ENCODE measurements at places on chromosomes 16 and 17.
A peak's percentile ranks its signal among the peaks of the same experiment; 100 is the strongest.

- DNase-seq, result no peak
These were observed at the start of gene CNTNAP4 for GRCh38 chr16:76276745-76277438. CNTNAP4 (plus strand) TSS chr16:76277401; CDS start chr16:76277663, 262 bp downstream.

- DNase-seq, result no peak
These were observed 2.4 kb upstream of the ITGAL start for GRCh38 chr16:30470170-30470512.

- DNase-seq, result no peak
These were observed 49.9 kb upstream of the CDR2 start for GRCh38 chr16:22424161-22424937.

DNA sequence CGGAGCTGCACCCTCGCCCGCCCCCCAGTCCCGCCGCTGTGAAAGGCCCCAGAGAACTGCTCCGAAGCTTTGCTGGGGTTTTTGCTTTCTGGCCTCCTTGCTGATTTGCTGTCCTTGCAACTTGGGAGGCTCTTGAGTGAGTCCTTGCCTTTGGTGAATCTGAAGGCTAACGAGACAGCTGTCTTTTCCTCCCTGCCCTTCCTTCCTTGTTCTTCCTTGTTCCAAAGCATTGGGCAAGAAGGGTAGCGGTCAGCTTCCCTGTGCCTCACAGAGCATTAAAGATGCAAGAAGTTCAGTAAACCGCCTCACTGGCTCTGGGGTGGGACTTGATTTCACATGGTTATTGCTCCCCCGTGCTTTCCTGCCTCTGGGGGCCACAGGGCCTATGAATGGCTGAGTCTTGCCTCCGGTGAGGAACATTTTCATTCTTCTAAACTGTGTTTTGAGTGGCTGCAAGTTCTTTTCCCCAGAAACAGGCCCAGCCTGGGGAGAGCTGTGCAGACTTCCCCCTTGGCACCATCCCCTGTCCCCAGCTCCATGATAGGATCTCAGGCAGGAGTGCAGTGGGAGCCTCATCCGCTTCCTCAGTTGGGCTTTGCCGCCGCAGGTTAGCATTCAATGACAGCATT, 1.4 kb downstream of the YPEL2 start:
- no peak for DNase-seq

- DNase-seq, result no peak
These were observed 136.1 kb downstream of the RAB11FIP4 start for GRCh38 chr17:31527606-31528005.

DNA sequence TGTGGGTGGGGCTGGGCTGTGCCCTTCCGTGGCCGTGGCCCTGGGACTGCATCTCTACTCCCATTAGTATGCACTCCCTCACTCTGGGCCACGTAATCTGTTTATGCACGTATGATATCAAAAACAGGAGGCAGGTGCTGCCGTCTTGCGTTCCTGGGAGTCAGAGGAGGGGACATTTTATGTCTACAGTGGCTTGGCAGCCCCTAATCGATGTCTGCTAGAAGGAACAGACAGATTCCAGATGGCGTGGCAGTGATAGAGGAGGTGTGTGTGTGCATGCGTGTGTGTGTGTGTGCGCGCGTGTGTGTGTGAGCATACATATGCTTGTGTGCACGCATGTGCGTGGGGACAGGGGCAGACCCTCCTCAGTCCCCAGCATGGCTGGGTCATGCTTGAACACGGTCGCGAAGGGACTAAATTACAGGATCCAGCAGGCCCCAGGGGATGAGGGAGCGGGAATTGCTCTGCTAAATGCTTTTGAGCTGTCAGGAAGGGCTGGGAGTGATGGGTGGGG, 44.7 kb downstream of the SREBF1 start:
- DNase-seq, result no peak

- no peak for DNase-seq
These were observed 34.3 kb downstream of the PITPNC1 start for GRCh38 chr17:67411397-67411796.

- no peak for DNase-seq
These were observed 204.2 kb downstream of the PRKCA start for GRCh38 chr17:66506641-66507040.

DNA sequence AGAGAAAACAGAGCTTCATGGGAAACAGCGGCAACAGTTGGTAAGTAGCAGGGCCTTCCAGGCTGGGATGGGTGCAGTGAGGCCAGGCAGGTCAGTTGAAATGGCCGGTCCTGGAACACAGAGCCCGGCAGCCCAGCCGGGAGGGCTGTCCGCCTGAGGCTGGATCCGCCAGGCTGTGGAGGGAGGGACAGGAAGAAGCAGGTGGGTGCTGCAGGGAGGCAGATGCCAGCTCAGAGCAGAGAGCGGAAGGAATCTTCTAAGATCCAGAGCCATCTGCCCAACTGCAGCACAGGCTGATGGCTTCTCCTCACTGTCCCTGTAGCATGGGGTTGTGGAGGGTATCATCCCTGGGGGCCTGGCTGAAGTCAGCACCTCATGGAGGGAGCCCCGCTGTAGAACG, 599 bp downstream of the RNF112 start:
- DNase-seq, result no peak

DNA sequence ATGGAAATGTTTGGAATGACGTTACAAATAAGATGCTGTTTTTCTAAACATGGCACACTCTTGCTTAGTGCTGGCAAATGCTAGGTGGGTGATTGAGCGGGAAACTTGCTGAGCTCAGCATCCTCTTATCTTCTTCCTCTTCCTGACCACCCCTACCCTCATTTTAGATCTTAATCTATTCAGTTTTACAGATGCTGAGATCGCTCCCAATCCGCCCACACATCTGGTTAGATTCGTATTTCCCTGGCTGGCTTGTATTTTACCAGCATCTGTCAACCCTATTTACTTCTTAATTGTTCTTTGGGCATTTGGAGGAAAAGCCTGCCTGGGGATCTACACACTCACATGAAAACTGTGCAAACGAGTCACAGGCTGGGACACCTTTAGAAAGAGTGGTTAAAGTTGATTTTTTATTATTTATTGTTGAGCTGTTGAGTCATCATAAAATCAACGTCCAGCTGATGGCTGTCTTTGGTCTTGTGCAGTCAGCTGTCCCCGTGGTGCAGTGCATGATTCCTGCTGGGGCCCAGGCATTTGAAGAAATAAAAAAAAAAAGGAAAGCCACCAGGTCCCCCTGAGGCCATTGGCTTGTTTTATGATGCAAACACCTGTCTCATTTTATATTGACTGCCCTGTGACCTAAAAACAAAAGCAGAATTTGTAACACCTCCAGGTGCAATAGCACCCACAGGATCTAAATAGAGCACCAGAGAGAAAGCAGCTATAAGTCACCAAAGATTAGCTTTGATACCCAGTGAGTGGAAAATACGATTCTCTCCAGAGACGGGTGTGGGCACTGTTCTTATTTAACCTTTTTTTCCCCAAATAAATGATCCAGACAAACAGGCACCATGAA, 258.6 kb downstream of the HS3ST3B1 start:
- no peak for DNase-seq

- DNase-seq, result no peak
These were observed 56.9 kb upstream of the TRAP1 start for GRCh38 chr16:3774156-3774767.

DNA sequence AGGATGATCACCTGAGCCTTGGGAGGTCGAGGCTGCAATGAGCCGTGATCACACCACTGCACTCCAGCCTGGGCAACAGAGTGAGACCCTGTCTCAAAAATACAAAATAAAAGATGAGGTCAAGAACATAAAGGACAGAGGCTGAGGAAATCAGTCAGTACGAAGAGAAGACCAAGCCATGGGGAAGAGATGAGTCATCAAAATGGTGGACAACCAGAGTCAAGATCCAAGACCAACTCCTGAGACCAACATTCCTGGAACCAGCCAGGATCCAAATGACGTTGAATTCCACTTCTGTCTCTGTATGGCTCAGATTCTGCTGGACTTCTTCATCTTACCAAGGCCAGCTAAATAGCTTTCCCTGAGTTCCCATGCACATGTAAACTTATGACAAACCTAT, 44.8 kb upstream of the NOG start:
- no peak for DNase-seq

- DNase-seq, result peak; percentile 80
These were observed 45.8 kb upstream of the ETV4 start for GRCh38 chr17:43591779-43592562.

- no peak for DNase-seq
These were observed 99.7 kb downstream of the CMIP start for GRCh38 chr16:81544261-81544660.

DNA sequence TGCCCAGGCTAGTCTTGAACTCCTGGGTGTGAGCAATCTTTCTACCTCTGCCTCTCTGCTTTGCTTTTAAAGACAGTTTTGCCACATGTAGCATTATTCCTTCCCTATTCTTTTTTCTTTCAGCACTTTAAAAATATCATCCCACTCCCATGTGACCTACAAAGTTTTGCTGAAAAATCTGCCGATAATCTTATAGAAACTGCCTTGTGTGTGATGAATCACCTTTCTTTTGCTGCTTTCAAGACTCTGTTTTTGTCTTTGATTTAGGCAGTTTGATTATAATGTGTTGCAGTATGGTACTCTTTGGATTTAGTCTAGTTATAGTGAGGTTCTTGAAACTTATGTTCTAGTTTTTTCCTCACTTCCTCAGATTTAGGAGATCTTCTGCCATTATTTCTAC, 142.0 kb upstream of the KIF2B start:
- no peak for DNase-seq

DNA sequence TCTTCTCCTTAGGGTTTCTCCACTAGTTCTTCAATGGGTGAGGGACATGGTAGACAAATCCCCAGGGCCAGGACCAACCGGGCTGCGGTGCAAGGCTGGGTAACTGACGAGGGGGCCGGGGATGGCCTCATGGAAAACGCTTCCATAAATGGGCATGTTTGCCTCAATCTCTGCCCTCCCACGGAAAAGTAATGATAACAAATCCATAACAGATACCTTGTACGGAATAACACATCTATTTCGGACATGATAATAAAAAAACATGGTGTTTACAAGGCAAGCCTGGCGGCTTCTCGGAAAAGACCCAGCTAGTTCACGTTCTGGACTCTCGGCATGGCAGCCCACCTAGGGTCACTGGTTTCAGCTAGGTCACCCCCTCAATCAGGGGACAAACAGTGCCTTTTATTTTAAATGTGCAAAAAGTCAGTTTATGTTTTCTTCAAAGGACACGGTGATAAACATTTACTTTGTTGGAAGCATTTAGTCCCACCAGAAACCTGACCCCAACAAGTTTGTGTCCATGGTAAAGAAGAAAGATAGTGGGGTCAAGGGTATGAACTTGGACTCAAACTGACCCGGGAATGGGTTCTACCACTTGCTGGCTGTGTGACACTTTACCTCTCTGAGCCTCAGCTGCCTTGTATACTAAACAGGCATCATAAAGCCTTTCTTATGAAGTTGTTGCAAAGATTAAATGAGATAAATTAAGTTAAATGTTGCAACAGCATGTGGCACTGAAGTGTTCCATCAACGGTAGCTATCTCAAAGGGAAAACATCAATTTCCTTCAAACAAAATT, 1.7 kb downstream of the MYH11 start:
- DNase-seq, result no peak

GRCh38 chr16:11726008-11726407, 16.6 kb downstream of the TXNDC11 start:
- no peak for DNase-seq

- DNase-seq, result no peak
These were observed 4.6 kb downstream of the TRIM47 start for GRCh38 chr17:75873587-75874322.

GRCh38 chr16:56351481-56351880, 73.9 kb downstream of the AMFR start:
- DNase-seq, result no peak

GRCh38 chr17:31842195-31843069, 16.6 kb downstream of the COPRS start:
- peak; percentile 75 for DNase-seq

DNA sequence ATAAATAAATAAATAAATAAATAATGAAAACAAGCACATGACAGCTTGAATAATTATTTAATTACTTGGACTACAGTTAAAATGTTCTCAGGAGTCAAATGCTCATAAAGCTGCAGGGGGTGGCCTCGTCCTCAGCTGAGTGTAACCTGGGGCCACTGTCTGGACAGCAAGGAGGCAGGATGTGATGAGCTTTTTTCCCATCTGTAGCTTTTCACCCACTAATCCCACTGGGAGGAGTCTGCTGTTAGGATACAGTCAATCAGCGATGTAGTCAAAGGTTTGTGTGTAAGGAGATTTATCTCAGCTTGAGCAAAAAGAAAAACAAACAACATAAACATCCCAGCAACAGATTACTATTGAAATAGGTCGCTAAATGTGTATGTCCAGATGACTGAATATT, 22.5 kb downstream of the ZCCHC14 start:
- no peak for DNase-seq

GRCh38 chr17:1752425-1753262, 9.2 kb upstream of the SERPINF1 start:
- peak; percentile 48 for DNase-seq

DNA sequence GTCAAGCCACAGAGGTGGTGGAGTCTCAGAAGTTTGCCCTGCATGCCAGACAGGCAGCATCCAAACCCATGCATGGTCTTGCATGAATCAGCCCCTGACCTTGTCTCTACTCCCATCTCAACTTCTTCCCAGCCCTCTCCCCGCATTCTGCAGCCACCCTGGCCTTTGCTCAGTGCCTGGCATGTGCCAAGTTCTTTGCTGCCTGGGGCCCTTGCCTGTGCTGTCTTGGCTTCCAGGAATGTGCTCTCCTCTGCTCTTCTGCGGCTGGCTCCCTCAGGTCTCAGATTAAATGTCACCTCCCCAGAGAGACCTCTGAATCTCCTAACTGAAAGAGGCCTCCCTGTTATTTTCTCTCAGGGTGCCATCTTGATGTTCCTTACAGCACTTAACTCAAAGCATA, 17.6 kb downstream of the DRC3 start:
- no peak for DNase-seq

GRCh38 chr17:913207-913606, 66.4 kb downstream of the NXN start:
- DNase-seq, result no peak

GRCh38 chr16:67246756-67247191, 507 bp downstream of the FHOD1 start:
- DNase-seq, result peak; percentile 82

GRCh38 chr16:15650698-15651171, 690 bp downstream of the NDE1 start:
- peak; percentile 21 for DNase-seq

DNA sequence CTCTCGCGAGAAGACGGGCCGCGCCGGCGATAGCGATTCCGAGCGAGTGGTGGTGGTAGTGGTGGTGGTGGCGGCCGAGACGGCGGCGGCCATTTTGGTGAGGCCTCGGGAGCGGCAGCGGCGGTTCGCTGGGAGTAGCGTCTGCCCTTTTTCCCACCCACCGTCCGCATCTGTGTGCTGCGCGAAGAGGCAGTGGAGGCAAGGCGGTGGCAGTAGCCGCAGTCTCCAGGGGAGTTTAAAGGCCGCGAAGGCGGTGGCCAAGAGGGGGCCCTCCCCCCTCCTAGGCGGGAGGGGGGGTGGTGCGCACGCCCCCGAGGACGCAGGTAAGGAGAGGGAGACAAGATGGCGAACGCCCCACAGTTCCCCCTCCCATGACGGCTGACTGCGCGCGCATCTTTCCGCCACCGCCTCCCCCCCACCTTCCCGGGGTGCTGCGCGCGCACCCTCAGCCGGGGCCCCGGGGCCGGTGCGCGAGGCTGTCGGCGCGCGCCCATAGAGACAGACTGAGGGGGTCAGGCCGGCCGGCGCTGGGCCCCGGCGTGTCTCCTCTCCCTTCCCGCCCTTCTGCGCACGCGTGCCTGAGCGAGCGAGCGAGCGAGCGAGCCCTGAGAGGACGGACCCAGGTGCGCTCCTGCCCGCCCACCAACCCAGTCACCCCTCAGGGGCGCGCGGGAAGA, 694 bp upstream of the SRCAP start:
- peak; percentile 99 for DNase-seq
